ENCODE measurements at places on chromosomes 4 and X.

DNA sequence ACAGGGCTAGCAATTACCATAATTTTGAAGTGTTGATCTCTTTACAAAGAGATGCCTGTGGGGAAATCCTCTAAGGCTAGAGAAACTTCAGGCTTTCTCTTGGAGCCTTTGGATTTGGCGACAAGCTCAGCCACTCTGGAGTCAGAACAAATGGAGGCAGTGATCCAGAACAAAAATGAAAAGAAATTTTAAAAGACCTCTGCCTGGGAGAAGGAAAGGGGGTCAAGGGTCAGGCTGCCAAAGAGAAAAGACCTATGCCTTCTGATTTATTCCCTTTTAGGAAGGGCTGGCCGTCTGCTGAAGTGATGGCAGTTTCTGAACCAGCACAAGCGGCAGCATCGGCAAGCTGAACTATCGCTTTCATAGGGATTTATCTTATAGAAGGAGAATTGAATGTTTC is 140.8 kb upstream of the SFRP2 start:
- DNase-seq, result no peak

DNA sequence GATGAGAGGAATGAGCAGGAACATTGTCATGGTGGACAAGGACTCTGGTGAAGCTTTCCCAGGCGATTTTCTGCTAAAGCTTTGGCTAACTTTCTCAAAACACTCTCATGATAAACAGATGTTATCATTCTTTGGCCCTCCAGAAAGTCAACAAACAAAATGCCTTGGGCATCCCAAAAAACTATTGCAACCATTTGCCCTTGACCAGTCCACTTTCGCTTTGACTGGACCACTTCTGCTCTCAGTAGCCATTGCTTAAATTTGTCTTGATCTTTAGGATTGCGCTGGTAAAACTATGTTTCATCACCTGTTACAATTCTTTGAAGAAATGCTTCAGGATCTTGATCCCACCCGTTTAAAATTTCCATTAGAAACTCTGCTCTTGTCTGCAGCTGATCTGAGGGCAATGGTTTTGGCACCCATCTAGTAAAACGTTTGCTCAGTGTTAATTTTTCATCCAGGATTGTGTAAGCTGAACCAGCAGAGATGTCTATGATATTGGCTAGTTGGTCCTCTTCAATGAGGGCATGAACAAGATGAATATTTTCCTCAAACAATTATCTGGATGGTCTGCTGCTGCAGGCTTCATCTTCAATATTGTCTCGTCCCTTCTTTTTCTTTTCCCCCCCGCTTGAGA is 14.8 kb downstream of the TBC1D1 start:
- no peak for DNase-seq

GRCh38 chr4:105944540-105944939 is 49.3 kb downstream of the NPNT start:
- DNase-seq, result peak; percentile 10

DNA sequence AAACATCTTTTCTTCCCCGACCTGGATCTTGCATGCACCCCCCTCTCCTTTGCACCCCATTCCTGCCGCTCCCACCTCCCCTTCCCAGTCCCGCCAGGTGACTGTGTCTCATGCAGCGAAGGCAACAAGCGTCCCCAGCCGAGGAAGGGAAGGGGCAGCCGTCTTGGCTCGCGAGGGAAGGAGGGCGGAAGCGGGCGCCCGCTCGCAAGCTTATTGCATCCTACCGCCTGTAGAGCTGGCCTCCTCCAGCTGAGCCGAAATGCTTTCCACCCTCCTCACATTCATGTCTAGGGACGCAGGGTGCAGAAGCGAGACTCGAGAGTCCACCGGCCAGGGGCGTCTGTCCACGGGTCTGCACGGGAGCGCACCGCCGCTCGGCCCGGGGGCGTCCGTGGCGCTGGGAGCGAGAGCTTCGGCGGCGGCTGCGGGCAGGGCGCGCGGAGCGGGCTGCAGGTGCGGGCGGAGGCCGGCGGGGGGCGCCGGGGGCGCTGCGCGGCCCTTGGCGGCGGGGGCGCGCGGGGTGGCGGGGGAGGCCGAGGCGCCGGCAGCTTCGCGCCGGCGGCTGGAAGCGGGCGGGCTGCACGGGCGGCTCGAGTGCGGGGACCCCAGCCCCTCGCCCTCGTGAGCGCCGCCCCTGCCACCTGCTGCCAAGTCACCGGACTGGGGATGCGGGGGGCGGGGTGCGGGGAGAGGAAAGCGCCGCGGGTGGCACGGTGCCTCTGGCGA is at the start of gene KCNIP4:
Gene KCNIP4, minus strand, starts transcription at position 426 of the 726 bp plus-strand sequence.
- peak; percentile 8 for DNase-seq

DNA sequence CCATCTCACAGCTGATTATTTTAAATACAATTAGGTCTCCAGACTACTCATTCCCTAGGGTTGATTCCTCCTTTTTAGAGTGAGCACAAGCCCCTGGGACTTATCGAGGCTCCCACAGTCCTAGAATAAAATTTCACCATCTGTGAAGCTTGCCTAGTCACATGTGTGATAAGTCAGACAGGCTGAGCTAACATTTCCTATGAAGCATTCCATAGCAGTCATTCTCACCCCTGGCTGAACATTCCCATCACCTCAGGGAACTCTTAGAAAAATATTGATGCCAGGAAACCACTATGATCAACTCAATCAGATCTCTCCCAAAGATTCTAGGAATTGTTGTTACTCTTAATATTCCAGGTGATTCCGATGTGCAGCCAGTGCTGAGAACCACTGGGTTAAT is 37.7 kb downstream of the ARHGEF9 start:
- peak; percentile 78 for DNase-seq

- DNase-seq, result peak; percentile 61
Measured at GRCh38 chrX:118655561-118656246, 71.7 kb upstream of the IL13RA1 start.

- DNase-seq, result no peak
Measured at GRCh38 chrX:16678689-16679088, 28.7 kb downstream of the S100G start.

GRCh38 chr4:76219299-76220055 is 5.9 kb upstream of the SCARB2 start:
- peak; percentile 83 for DNase-seq
